ENCODE measurements at places on chromosomes 16 and 17.

GRCh38 chr17:13594762-13595598 is 6.7 kb downstream of the HS3ST3A1 start:
- peak; percentile 41 for DNase-seq

DNA sequence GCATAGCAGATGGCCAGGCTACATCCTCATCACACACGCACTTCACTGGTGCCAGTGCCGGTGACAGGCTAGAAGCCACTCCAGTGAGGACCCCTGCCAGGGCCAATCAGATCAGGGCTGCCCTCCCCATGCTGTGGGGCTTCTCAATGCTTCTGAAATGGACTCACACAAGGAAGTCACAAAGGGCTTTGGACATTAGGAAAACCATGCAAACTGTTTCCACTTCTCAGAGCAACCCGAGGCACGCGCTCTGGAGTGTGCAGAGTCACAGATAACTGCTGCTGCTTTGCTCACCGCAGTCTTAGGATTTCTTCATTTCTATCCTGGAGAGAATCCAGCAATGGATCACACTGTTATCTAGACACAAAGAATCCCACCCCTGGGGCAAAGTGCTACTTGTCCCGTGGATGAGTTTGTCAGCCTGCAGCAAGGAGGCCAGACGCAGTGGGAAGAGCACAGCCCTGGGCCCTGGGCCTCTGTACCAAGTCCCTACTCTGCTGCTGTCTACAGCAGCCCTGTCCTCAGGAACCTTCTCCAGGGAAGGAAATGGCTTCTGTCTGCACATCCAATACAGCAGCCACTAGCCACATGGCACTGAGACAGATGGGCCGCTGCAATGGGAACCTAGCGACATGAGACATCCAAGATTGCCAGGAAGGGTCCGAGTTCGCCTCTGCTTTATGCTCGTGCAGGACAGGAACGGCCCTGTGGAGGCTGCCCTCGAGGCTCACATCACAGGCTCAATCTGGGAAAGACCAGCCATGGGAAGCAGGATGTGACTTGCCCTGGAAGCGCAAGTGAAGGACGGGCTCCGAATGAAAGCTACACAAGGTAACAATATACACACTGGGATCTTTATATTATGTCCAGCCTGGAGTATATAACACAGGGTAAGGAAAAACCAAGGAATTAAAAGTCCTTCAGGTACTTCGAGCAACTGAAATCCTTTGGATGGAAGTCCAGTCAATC is 169.3 kb downstream of the ZFHX3 start:
- peak; percentile 47 for DNase-seq

- no peak for DNase-seq
Observed at GRCh38 chr16:26987597-26988010, 79.1 kb upstream of the C16orf82 start.

DNA sequence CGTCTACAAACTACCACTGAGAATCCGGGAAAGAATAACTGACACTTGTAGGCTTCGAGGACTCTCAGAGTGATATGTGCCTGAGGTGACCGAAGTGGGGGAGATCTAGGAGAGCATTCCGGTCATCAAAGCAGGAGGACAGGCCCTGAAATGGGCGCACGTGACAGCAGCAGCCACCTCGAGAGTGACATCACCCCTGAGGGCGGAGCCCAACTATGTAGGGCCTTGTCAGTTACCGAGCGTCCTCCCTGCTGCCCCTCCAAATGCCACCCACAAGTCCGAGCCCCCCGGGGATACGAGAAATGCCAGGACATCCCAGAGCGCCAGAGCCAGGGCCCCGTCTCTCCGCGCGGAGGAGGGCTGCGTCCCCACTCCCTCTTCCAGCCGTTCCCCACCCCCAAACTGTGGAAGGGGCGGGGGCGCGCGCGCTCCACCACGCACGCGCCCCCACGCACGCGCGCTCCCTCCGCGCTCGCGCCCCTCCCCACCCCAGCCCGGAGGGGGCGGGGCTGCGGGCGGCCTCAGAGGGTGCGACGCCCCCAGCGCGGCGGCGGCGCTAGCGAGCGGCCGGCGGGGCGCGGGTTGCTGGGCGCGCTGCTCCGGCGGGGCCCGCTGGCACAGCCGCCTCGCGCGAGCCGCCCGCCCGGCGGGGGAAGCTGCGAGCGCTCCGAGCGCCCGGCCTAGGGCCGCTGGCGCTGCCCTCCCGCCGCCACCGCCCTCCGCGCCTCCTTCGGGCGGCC is at the start of gene TANC2:
Gene TANC2, plus strand, starts transcription at position 550 of the 740 bp plus-strand sequence. CDS start 43,325 bp downstream, outside the sequence.
- DNase-seq, result peak; percentile 88

- no peak for DNase-seq
Observed at GRCh38 chr17:9792181-9792840, 919 bp upstream of the DHRS7C start.

DNA sequence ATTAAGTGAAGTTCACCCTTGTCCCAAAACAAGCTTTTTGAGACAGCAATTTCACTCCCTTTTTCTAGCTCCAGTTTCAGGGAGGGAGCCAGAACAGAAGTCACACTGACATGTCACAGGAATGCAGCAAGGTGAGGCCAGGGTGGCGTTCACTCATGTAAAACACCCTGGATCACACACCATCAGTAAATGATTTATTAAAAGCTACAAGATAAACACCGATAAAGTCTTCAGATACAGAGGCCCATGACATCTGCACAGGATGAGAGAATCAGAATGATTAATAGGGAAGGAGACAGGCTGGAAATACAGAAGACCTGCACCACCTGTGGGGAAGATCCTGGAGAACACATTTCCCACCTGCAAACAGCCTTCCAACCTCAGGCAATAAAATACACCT is 77.5 kb upstream of the DYNLRB2 start:
- DNase-seq, result no peak

- DNase-seq, result no peak
Observed at GRCh38 chr17:45906927-45907622, 12.7 kb downstream of the MAPT start.

DNA sequence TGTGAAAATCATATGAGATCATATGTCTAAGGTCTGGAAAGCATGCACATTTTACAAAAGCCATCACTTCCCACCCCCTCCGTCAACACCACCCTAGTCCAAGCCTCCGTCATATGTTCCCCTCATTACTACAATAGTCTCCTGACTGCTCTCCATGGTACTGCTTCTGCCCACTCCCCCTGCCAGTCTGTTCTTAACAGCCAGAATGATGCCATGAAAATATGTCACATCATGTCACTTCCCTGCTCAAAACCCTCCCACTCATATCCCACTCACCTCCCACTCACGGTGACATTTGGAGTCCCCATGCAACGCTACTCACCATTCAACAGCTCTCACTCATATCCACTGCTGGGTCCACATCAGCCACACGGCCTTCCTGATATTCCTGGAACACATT is 432.3 kb downstream of the XYLT1 start:
- no peak for DNase-seq

DNA sequence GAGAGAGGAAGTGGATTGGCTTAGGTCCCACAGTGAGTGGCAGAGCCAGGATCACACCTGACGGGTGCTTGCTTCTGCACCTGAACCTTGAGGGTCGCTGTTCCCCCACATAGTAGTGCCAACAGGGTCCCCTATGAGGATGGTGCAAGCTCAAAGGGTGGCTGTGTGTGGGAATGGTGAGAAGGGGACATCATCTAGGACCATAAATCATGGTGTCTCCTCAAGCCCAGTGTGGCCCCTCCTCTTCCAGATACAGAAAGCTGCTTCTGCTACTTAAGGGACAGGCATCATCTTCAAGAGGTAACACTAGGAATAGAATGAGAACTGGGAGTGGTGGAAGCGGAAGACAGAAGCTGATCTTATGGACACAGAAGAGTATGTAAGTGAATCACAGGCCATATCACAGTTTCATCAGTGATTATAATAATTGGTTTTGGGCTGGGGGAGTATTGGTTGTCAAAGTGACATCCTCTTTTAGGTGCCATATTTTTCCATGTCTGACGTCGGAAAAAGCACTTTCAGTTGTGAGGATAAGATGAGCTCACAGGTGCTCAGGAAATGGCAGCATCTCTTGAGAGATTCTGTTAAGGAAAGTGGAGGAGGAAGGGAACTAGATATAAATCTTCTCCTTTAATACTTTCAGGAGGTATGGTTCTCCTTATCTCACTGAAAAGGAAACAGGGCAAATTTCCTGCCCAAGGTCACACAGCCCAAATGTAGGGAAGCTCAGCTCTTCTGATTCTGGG is 83.2 kb upstream of the HNF1B start:
- DNase-seq, result no peak

DNA sequence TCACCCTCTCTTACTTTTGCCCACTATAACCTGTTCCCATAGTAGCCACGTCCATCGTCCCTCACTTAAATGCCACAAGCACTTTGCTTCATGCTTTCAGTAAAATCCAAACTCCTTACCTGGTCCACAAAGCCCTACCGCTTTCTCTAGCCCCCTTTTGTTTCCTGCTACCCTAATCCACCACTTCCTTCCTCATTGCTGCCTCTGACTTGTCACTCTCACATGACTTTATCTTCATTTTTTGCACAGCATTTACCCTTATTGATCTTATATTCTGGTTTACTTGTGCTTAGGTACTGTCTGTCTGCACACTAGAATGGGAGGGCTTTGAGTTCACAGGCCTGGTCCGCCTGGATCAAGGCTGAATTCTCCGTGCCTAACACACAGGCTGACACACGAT is 340.0 kb downstream of the XYLT1 start:
- no peak for DNase-seq

- DNase-seq, result no peak
Observed at GRCh38 chr17:35536664-35537171, 760 bp downstream of the SLFN12L start.

- DNase-seq, result no peak
Observed at GRCh38 chr16:24116046-24116776, 139.9 kb upstream of the CACNG3 start.

DNA sequence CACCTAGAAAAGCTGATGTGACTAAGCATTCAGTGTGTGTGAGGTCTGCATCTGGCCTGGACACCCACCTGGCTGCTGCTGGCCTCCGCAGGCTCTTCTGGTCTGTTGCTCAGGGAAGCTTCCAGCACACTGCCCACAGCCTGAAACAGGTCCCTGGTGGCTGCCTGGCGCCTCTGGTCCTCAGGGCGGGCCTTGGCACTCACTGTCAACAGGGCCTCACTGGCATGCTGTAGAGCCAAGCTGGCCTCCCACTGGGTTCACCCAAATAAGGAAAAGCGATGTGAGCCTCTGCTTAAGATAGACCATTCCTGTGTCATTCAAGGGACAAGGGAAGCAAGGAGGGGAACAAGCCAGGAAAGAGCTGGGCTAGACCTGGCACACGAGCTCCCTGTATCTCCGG is 70.6 kb upstream of the BCO1 start:
- DNase-seq, result peak; percentile 74

- no peak for DNase-seq
Observed at GRCh38 chr16:57115168-57115513, 22.8 kb downstream of the CPNE2 start.

DNA sequence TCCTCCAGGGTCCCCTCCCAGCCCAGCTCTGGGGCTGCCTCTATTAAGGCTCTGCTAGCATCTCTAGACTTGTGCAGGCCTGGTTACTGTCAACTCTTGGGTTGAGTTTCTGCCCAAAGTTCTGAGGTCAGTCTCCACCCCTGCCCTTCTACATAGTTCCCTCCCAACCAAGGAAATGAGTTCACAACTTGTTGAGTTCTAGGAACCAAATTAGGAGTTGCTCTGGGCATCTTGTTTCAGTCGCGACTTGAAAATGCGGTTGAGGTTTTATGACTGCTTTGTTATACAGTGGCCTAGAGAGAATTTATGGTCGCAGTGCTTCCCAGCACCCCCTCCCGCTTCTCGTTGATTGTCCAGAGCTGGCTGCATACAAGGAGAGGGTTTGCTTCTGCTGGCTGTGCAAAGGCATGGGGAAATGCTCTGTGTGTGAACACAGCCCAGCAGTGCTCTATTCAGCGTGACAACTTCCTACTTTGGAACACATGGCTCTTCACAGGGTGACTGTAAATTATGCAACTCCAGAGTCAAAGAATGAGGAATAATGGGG is 20.2 kb downstream of the GNAO1 start:
- DNase-seq, result no peak

GRCh38 chr17:799261-799660 is 17.1 kb downstream of the MRM3 start:
- DNase-seq, result no peak

DNA sequence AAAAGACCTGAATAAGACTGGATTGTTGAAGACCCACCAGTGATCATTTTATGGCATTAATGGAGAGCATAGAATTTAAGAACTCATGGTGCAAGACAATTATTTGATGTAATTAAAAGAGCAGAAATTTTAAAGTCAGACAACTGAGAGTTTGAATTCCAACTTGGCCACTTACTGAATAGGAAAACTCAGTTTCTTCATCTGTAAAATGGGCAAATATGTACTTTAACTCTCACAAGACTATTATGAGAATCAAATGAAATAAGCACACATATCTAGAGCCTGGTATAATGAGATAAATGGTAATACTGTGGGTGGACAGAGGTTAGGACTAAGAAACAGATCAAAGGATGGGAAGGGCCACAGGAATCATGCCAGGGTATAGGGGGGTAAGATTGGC is 88.0 kb downstream of the SOX9 start:
- DNase-seq, result no peak

DNA sequence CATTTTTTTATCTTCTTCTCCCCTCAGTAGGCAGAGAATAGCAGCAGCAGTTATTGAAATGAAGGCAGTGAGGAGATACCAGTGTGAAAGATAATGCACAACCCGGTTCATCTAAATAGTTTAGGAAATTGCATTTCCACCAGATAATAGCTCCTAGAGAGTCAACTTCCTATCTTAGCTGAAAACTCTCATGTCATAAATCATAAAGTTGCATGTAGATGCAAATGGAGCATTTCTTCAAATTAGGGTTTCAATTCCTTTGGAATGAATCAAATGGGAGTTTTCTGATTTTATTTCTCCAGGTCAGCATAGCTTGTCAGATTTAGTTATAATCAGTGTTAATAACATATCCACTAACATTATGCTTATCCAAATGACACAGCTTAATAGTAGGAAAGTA is 335.3 kb downstream of the CNTNAP4 start:
- DNase-seq, result no peak

DNA sequence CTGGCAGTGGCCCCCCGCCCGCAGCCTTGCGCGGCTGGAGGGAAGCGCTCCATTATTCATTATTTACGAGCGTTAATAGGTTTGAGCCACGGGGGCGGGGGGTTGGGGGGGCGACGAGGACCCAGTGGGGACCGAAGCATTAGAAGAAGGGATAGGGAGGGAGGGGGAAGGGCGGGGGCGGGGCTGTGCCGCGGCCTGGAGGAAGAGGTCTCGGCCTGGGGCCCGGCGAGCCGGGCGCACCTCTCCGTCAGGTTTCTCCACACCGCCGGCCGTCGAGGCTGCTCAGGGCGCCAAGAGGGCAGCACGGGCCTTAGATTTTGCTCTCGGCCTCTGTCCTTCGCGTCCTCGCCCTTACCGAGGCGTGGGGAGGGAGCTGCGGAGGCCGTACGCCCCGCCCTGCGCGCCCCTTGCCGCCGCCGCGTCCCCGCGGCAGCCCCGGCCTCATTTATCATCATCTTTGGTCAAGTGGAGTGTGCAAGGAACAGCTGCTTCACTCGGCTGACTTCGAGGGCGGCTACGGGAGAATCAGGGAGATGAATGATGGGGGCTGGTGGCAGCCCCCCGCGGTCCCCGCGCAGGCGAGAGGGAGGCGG is 54.2 kb downstream of the SREBF1 start:
- peak; percentile 56 for DNase-seq

GRCh38 chr17:17987901-17988300 is 15.2 kb downstream of the DRC3 start:
- DNase-seq, result no peak

GRCh38 chr17:82844796-82845162 is 5.0 kb upstream of the ZNF750 start:
- no peak for DNase-seq

GRCh38 chr17:283911-284675 is 68.5 kb downstream of the RPH3AL start:
- no peak for DNase-seq

- DNase-seq, result no peak
Observed at GRCh38 chr16:69840975-69841374, 78.8 kb downstream of the WWP2 start.
